ENCODE measurements at places on chromosomes 16 and 17.

GRCh38 chr16:19804538-19805323 lies 79.9 kb downstream of the GPRC5B start:
- peak; percentile 93 for DNase-seq

DNA sequence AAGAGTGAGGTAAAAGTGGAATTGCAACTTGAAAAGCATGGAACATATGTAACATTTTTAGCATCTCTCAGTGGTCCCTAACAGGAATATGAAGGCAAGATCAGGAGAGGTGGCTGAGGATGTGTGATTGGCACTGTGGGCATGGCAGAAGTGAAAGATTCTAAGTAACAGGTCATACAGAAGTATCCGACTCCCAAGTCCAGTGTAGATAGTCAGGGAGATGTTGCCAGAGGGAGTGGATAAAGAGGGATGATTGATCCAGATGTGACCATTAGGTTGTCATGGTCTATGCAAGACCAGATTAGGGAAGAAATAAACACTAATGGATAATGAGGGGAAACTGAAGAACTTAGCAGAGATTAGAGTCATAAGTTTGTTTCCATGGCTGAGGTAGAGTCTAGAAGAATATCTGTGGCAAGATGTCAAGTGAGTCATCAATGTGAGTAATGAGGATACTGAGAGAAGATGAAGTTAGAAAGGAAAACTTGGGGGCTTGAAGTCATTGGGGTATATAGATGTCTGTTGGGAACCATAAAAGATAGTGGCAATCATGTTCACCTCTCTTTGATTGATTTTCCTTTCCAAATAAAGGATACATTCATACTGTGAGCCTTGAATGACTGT lies 23.9 kb upstream of the CAPNS2 start:
- DNase-seq = no peak

- no peak for DNase-seq
These were observed 4.0 kb downstream of the SLC35B1 start for GRCh38 chr17:49703557-49704277.

GRCh38 chr17:6940186-6940649 lies 55.6 kb upstream of the ALOX12 start:
- DNase-seq = no peak

GRCh38 chr17:2755891-2756724 lies 6.7 kb upstream of the CCDC92B start:
- no peak for DNase-seq

- DNase-seq = no peak
These were observed 16.8 kb upstream of the USP43 start for GRCh38 chr17:9628509-9628908.

DNA sequence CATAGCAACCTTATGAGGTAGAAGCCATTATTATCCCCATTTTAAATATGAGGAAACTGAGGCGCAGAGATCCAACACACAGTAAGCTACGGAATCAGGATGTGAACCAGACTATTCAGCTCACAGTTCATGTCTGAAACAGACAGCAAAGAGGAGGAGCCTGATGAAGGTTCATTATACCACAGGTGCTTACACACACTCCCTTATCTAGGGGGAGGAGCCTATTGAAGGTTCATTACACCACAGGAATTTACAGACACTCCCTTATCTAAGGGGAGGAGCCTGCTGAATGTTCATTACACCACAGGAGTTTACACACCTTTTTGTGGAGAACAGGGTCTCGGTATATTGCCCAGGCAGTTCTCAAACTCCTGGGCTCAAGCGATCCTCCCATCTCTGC lies 21.9 kb downstream of the C16orf95 start:
- no peak for DNase-seq

- DNase-seq = no peak
These were observed 53.3 kb upstream of the BCAR1 start for GRCh38 chr16:75304521-75305363.

DNA sequence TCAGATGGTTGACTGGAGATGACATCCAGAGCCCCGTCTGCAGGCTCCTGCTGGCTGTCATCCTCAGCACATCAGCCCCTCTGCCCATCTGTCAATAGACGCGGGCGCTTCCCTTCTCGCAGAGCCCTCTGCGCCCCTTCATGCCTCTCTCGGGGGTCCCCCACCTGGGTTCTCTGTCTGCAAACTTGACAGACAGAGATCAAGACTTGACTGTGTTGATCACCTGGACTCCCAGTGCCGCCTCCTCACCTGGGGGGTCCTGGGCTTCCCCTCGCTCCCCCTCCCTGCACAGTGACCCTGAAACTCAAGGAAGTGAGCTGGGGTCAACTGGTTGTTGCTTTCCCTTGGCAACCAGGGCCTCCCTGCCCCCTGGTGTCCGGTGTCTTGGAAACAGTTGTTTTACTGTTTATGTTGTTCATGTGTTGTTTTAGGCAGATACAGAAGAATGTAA lies 31.9 kb downstream of the RNF213 start:
- DNase-seq = no peak

DNA sequence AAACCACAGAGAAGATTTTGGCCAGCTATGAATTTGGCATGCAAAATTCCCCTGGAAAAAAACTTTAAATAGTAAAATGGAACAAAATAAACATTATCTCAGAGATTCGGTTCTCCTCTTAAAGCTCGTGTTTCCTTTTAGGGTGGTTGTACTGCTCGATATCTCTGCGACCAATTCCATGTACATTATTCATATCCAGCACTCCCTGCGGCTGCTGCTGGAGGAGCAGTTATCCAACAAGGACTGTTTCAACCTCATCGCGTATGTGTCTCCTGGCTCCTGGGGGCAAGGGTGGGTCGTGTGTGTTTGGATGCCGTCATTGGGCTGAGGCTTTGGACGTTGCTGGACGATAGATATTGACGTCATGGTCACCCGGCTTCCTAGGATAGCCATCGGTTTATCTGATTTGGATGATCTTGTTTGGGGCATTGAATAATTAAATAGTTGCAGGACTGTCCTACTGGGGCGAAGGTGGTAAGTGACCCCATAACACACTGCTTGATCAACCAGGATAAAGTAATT lies 33.8 kb downstream of the VWA3A start:
- no peak for DNase-seq

GRCh38 chr17:29566473-29567303 lies at the start of gene ABHD15:
ABHD15 (minus strand) TSS chr17:29567037; CDS start chr17:29566966, 71 bp downstream.
- DNase-seq = no peak

- no peak for DNase-seq
These were observed 486.5 kb downstream of the HS3ST4 start for GRCh38 chr16:26178298-26178697.

DNA sequence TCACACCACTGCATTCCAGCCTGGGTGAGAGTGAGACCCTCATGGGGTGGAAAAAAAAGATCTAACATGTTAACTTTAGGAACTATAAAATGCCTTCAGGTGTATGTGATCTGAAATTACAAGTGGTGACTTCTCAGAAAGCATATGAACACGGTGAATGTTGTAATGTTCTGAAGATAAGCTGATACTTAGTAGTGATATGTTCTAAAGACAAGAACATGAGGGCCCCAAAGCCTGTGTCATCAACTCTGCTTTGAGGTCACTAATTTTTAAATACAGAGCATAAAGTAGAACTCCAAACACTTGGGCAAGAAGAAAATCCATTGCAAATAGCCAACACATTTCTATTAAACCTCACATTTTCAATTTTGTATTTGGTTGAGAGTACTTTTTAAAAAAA lies 2.6 kb upstream of the FBF1 start:
- no peak for DNase-seq

DNA sequence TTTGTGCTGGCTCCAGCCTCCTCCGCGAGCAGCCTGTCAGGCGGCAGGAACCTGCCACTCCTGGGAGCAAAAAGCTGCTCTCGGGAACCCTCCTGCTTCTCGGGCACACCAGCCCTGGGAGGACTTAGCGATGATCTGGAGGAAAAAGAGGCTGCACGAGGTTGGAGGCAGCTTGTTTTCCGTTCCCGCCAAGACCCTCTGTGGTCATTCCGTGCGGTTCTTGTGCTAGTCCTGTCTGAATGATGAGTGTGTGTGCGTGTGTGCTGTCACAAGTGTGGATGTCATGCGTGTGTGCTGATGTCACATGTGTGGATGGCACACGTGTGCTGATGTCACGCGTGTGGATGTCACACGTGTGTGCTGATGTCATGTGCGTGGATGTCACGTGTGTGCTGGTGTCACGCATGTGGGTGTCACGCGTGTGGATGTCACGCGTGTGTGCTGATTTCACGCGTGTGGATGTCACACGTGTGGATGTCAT lies 150.0 kb downstream of the NPIPB11 start:
- DNase-seq = no peak

DNA sequence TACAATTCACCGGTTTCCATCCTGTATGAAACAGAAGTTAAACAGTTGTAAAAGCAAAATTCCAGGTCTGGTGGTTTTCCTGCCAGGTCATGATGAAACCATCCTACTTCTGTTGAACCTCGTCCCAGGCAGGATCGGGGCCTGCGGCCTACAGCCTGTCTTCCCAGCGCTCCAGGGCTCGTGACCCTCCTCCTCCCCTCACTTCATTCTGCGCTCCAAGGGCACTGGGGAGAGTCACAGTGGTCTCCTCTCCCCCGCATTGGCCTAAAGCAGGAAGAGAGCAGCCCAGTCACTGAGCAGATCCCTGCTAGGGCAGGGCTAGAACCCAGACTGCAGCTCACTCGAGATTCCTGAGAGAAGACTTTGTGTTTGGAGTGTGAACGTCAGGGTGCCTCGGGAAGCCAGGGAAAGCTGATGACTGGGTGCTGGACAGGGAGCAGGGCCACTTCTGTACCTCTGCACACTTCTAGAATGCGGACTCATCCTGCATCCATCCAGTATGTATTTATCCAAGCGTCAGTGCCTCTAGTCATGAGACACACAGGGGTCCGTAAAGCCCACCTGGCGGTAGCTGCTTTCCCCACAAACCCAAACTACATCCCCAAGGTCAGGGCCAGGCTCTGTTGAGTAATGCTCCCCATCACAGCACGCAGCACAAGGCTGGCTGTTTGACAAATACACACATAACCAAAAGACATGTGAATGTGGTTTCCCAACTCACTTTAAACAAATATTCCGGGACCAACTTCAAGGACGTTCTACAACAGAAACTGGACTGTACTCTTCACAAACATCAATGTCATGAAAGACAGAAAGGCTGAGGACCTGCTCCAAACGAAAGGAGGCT lies 1.7 kb upstream of the ITGAE start:
- no peak for DNase-seq

DNA sequence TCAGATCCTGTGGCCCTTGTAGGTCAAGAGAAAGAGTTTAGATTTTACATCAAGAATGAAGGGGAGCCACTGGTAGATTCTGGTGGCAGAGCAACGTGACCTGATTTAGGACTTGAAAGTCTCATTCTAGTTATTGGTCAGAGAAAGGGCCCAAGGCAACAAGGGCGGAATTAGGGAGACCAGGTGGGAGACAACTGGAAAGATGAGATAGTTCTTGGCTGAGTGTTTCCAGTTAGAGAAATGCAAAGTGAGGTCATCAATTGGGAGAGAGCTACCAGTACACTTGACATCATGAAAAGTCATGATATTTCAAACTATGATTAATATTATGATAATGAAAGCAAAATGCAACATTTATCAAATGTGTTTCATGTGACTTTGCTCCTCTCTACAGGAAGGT lies 147.2 kb upstream of the FAM20A start:
- DNase-seq = no peak

GRCh38 chr16:15961060-15961511 lies 11.7 kb downstream of the ABCC1 start:
- no peak for DNase-seq

DNA sequence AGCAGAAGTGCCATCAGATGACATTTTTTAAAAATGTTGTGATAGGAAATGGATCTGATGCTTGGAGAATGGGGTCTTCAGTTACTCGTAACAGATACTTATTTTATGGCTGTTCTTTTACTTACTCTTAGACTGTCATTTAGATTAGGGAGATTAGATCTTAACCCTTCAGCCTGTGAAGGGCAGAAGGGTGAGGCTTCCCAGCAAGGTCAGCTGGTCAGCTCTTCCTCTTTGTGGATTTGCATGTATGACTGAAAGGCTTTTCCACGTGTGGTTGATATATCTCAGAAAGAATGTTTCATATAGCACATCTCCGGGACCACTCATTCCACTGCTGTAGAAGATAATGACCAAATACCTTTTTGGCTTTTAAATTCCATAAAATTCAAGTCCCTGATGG lies 27.4 kb downstream of the GRB7 start:
- DNase-seq = no peak

GRCh38 chr17:59890720-59891119 lies 2.0 kb downstream of the TUBD1 start:
- no peak for DNase-seq

- no peak for DNase-seq
These were observed 7.0 kb upstream of the MYH8 start for GRCh38 chr17:10428781-10429180.
